ENCODE measurements at places on chromosomes 2 and 18.

- DNase-seq = no peak
These were observed 25.8 kb downstream of the GPR55 start for GRCh38 chr2:230899287-230899686.

- peak; percentile 45 for DNase-seq
These were observed 108.6 kb downstream of the MAP4K4 start for GRCh38 chr2:101806123-101806522.

- DNase-seq = no peak
These were observed 18.4 kb upstream of the B3GNT2 start for GRCh38 chr2:62177392-62178049.

DNA sequence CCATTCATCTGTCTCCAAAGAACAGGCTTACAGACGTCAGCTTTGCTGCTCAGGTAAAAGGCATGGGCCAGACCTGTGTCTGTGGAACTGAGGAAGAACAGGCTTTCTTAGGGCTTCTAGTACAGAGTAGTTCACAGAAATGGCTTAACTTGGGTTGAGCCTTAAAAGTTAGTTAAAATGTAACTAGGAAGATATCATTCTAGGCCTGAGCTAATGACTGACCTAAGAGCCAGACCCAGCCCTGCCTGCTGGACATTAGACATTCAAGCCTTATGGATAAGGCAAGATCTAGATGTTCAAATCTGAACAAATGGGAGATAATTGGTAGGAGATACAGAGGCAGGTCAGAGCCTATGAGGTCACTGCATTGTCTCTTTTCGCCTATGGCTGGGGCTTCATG is 73.9 kb upstream of the SLC14A2 start:
- DNase-seq = no peak

- DNase-seq = no peak
These were observed 8.8 kb upstream of the GPR148 start for GRCh38 chr2:130720036-130720435.

DNA sequence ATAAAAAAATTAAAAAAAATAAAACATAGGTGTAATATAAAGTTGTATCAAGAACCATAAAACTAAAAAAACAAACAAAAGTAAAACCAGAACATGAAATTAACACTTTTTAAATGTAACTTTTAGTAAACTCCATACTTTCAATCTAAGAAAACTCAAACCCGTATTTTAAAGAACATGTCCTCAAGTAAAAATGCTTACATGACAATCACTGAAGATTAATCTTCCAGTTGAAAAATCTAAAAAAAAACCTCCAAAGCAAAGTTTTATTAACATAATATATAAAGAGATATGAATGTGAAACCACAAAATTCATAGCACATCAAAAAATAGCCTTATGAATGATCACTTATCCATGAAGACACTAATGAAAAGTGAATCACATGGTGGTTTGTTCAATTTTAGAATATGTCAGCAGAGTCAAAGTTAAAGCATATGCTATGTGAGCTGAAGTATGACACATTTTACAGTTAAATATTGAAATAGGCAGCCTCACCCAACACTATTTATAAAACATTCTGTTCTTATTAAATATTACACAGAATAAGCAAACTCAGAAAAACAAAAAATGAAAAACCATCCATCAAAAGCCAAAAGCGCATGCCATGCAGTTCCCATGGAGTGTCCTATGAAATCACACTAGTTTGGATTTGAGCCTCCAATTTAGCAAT is 23.1 kb upstream of the CHAC2 start:
- no peak for DNase-seq
